MCF 10A (cell line): ENCODE measurements at places on chromosomes 3 and 15.

DNA sequence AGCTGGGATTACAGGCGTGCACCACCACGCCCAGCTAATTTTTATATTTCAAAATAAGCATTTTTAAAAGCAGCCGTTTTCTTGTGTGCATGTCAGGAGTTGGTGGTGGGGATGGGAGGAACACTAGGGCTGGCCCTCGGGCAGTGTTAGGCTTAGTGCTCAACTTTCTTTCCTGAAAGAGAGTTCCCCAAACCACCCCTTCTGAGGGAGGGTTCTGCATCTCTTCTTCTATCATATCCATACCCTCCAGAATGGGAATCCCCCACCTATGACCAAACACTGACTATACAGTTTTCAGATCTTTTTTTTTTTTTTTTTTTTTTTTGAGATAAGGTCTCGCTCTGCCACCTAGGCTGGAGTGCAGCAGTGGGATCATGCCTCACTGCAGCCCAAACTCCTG lies 12.5 kb downstream of the PFKFB4 start:
- DNase-seq, result no peak

DNA sequence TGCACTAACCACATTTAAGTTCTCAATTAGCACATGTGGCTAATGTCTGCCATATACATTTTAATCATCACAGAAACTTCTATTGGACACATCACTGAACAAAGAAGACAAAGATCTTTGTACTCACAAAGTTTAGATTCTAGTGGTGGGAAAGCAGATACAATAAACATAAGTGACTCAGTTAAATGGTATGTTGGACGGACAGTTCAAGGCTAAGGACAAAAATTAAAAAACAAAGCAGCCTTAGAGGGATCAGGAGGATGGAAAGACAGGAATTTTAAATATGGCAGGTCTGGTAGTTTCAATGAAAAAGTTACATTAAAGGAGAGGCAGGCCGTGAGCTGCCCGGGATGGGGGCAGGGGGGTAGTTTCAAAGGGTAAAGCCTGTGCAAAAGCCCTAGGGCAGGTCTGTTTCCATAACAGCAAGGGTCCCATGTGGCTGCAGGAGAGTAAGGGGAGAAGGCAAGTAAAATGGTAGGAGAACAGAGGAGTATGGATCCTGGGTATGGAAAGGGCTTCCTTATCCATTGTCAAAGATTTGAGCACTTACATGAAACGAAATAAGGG lies 220.7 kb downstream of the FHIT start:
- peak; percentile 15 for DNase-seq

DNA sequence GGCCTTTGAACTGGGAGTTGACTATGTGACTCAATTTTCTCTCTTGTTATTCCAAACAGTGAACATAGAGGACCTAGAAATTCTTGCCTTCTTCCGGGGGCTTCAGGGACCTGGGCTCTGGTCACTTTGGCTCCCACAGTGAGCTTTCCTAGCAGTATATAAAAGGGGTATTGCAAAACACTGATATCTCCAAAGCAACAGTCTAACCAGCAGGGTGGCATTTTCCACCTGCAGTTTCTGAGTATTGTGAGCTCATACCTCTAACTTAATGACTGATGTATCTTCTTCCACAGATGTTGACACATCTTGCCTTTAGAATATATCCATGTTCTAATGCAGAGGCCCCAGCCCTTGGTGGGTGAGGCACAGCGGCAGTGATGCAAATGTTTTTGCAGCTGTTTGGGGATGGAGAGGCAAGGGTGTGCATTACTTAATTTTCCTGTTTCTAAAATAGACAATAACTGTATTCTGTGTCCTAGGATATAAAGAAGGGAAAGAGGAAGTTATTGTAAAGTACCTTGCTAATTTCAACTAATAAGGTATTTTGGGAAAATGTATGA lies 45.7 kb upstream of the ADGRG7 start:
- DNase-seq, result no peak

DNA sequence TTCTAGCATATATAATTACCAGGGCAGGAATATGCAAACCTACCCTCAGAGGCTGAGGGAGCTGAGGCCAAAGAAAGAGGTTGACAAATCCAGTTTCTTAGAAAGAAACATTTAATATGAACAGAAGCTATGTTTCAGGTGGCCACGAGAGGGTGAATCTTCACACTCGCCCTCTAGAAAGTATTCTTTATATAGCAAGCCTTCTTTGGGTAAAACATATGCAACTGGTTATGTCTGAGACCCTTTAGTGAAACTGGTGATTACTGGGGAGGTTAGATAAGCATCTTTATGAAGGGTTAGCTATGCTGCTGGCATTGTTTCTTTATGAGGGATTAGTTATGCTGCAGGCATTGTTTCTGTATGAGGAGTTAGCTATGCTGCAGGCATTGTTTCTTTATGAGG lies 50.7 kb upstream of the GOLGA6L2 start:
- no peak for DNase-seq

- DNase-seq, result peak; percentile 70
These were observed 1222.1 kb downstream of the OTOL1 start for GRCh38 chr3:162718697-162719096.

DNA sequence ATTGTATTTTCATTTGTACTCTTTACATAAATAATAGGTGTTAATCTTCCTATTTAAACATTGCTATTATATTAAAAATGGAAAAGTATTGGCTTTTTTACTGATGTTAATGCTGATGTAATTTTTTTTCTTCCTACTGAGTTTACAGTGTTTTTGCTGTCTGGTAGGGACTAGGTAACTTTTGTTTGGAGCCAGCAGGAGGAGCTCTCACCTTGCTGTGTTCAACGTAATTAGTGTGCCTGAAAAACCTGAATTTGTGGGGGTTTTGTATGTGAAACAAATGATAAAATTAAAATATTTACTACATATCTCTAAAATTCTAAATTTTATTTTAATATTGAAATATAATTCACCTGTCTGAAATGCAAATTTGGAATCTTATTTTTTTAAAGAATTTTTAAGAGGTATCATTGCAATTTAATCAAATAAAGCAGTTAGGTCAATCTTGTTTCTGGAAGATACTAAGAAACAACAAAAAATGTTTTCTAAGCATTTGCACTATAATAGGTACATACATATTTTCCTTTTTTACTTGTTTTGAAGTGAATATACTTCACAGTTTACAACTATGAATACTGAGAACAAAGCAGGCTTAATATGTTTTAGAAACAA lies 48.8 kb downstream of the EPHA6 start:
- peak; percentile 63 for DNase-seq

DNA sequence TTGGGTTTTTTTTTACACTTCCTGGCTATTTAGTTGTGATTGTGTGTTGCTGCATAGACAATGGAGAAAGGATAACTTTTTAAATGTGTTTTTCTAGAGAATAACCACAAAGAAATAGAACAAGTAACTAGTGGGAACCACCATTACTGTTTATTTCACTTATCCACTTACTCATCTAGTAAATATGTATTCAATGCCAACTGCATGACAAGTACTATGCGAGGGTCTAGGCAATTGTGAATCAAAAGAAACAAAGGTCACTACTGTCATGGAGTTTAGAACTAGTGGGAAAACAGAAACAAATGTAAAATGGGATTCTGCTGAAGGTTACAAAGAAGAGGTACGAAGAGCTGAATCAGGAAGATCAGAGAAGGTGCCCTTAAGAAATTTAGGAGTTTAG lies 600.9 kb upstream of the ROBO2 start:
- DNase-seq, result no peak

- DNase-seq, result peak; percentile 72
These were observed at the start of gene STRA6 for GRCh38 chr15:74202452-74203401. Gene STRA6 (minus strand): TSS chr15:74202787. CDS start chr15:74202267, 520 bp downstream.

DNA sequence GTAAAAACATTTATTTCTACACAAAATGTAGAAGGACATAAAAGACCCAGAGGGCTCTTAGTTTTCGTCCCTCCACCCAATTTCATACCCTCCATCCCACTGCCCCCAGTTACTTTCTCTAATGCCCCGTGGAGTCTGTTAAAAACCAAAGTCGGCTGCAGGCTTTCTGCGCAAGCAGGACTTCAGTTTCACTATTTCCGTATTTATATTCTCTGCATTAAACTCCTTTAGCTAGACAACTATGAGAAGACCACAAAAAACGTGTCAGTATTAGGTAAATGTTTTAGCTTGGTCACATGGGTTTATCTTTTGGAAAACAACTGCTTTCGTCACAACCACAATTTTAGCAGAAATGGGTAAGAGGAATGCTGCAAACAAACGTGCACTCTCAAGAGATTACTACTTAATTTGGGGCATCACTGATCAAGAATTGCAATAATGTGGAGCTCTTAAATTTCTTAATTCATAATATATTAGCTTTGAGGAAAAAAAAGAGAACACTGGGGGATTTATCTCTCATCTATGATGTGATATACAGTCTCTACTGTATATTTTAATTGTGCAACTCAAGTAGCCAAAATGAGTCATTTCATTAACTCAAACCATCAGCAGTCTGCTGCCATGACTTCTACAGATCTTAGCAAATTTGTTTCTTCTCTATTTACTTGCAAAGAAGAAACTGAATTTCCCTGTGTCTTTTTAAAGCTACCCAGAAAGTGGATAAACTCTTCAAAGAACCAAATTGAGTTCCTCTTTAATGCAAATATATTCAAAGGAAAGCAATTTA lies 740 bp upstream of the NSMCE3 start:
- DNase-seq, result no peak

DNA sequence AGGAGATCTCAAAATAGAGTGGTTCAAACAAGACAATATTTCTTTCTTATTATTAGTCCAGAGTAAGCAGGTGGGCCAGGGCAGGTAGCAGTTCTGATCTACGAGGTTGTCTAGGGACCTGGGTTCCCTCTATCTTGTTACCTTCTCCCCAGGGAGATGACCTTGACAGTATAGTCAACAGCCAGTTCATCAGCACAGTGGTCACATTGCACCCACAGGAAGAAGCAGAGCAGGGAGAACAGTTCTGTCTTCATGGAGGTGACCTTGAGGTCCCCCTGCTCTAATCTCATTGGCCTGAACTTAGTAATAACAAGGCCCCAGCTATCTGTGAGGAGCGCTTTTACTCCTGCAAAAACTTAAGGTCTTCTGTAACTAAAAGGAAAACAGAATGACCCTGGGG lies 21.7 kb downstream of the SLC49A4 start:
- no peak for DNase-seq

- no peak for DNase-seq
These were observed 7.7 kb upstream of the SIAH2 start for GRCh38 chr3:150770681-150771080.

DNA sequence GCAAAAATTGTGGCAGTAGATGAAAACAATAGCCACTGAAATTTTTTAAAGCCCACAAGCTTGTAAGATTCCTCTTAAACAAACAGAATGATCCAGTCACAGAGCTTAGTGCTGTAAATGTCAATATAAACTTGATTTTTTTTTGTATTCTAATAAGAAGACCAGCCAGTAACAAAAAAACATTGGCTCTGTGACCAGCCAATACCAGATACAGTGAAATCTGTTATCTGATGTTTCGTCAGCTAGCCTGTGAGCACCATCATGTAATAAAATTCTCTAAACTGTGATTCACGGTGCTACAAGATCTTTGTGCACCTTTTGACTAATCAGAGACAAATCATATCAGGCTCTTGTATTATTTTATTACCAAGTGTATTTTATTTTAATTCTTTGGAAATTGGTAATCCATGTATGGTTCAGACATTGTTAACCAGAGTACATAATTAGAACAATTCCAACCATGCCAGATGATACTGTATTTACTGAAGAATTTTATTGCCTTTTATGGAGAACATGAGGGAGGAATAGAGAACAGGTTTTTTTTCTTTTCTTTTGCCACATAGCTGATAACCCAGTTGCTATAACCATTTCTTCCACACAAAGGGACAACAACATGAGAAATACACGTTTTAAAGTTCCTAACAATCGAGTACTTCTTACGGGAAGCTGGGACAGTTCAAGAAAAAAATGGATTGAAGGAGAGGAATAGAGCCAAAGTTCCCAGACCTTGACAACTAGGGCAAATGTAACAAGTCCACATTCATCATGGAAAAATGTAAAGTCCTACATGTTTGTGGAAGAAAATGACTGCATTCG lies 71.9 kb downstream of the FILIP1L start:
- peak; percentile 68 for DNase-seq

DNA sequence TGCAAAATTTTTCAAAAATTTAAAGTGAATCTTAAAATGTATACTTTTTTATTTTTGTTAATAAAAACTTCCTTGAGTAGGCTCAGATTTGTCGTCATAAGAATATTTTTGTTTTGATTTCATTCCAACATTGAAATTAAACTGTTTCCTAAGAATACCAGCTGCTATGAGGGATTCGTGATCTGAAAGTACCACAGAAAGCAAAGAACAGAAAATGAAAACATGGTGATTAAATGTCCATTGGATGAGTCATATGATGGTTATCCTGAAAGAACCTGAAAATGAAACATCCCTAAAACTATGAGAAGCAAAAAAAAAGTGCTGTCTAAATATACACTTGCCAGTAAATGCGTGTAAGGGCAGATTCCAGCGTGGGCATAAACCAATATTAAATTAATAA lies 143.8 kb downstream of the GMNC start:
- DNase-seq, result peak; percentile 48
